HT1080 (cell line): ENCODE measurements at places on chromosomes 4 and X. TPM values are rescaled to one million over a fixed set of nuclear protein-coding genes. Genes with fewer than 3 reads are reported as not detected.

NAA10 gene
- 182 and 213 TPM in 2 replicates for total RNA-seq

HMGB3 gene
- 28.1 and 29.5 TPM in 2 replicates for total RNA-seq

BEX2 gene
- total RNA-seq = 2.0 and 2.9 TPM in 2 replicates

DCLK2 gene
- 3.8 and 5.2 TPM in 2 replicates for total RNA-seq

AWAT2 gene
- total RNA-seq = 0.19 and 0.23 TPM in 2 replicates

SLC10A4 gene
- total RNA-seq = 1.00 and 1.1 TPM in 2 replicates

ANKRD50 gene
- total RNA-seq = 9.8 and 11.8 TPM in 2 replicates

DNA sequence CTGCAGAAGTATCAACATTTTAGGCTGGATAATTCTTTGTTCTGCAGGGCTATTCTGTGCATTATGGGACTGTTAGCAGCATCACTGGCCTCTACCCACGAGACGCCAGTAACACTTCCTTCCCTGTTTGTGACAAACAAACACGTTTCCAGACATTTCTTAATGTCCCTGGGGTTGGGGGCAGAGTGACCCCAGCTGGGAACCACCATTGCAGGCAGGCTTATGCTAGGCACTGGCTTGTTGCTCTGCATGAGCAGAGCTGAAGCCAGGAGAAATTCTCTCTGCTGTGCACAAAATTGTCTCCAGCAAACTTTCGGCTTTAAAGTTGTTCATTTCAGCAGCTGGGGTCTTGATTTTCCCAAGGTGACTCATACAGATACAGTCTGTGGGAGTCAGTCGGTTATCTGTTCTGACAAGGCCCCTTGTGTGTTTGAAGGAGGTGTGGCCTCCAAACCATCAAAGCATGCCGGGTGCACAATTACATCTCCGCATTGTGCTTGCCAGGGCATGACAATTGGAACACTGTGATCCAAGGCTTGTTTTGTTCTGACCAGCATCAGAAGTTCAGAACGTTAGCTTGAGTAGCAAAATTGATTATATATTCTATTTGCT lies 156.4 kb upstream of the BOD1L1 start:
- peak; percentile 18 for DNase-seq

DNA sequence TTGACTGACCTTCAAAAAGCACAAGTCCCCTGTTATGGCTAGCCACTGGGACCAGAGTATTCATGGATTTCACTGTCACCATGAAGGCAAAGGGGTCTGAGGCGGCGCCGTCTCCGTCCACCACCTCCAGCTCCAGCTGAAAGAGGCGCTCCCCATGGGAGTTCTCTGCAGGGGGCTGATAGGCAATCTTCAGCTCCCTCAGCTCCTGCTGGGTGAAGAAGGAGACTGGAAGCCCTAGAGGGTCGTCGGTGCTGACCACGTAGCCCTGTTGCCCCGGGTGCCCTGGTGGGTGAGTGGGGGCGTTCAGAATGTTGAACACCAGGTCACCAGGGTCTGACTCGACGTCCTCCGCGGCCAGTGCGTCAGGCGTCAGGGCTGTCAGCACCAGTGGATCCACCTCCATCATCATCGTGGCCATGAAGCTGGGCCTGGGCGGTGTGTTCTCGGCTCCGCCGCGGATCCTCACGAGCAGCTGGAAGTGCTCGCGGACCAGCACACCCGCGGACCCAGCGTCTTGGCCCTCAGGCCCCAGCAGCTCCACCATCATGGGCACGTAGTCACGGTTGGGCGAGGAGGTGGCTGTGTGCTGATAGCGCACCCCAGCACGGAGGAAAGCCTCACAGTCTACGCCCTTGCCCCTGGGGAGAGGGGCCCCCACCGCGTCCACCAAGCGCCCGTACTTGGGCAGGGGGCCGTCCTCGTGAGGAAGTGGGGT lies 987 bp downstream of the FREM3 start:
- DNase-seq = no peak

- no peak for DNase-seq
Measured at GRCh38 chr4:68905598-68905938, 46.0 kb downstream of the UGT2A3 start.

DNA sequence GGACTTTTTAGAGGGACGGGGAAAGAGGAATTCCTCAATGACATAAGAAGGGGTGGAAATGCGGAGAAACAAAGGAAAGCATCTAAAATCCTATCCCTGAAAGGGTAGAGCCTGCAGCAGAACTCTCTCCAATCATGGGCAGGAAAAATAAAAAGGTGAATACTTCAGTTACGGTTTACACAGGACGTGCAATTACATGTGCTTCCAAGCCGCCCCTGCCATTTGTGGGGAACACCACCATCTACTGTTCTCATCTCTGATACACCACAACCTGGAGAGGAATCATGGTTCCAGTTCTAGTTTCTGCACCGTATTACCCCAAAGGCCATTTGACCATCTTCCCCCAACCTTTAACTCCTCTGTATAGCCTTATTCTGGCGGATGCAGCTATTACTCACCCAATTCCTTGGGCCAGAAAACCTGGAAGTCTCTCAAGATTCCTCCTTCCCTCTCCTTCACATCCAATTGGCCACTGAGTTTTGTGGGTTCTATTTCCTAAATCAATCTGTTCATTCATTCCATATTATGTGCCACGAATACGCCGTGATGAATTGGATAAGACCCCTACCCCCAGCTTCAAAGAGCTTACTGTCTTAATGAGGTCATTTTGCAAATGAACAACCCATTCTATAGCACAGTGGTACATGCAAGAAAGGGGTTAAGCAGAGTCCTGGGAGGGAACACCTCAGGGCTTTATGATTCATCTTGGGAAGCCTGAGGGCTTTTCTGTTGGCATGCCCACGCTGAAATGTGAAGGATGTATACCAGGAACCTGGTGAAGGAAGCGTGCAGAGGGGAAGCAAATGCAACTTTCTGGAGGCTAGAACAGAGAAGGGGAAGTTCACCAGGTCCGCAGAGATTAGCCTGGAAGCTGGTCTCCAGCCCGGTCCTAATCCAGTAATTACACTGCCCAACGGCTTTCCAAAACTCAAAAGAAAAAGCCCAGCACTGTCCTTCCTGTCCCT lies 1.4 kb upstream of the MSL3 start:
- peak; percentile 48 for DNase-seq

DNA sequence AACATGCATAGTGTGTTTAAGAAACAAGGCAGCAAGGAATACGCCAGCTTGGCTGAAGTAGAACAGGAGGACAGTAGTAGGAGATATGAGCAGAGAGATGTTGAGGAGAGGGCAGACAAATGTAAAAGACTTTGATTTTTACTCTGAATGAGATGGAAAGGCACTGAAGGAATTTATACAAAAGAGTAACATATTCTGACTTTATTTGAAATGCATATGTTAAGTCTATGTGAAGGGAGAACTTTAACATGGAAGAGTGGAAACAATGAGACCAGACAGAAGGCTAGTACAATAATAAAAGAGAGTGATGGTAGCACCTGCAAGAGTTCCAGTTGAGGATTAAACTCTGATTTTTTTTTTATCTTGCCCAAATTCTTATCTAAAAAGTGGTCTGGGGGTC lies 176.2 kb upstream of the CENPE start:
- DNase-seq = no peak

DNA sequence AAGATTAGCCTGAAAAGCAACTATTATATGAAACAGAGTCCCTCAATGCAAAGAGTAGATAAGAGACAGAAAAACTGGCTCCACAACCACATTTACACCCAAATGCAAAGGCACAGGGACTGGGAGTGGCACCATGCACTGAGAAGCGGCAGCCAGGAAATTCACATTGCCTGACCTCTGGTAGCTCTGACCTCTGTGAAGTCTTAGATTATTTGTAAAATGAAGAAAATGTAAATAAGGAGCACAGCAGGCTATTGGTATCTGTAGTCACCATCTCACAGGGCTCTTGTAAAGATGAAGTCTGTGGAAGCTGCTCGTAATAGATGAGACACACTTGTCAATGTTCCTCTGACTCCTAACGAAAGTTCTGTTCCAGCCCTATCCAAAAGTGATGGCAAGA lies 69.7 kb downstream of the FAT1 start:
- no peak for DNase-seq

- no peak for DNase-seq
Measured at GRCh38 chr4:150096625-150097024, 18.4 kb downstream of the DCLK2 start.

GRCh38 chrX:132330156-132330729 lies 111.0 kb upstream of the RAP2C start:
- DNase-seq = no peak

GRCh38 chr4:159232465-159233106 lies 129.7 kb downstream of the RAPGEF2 start:
- DNase-seq = no peak

DNA sequence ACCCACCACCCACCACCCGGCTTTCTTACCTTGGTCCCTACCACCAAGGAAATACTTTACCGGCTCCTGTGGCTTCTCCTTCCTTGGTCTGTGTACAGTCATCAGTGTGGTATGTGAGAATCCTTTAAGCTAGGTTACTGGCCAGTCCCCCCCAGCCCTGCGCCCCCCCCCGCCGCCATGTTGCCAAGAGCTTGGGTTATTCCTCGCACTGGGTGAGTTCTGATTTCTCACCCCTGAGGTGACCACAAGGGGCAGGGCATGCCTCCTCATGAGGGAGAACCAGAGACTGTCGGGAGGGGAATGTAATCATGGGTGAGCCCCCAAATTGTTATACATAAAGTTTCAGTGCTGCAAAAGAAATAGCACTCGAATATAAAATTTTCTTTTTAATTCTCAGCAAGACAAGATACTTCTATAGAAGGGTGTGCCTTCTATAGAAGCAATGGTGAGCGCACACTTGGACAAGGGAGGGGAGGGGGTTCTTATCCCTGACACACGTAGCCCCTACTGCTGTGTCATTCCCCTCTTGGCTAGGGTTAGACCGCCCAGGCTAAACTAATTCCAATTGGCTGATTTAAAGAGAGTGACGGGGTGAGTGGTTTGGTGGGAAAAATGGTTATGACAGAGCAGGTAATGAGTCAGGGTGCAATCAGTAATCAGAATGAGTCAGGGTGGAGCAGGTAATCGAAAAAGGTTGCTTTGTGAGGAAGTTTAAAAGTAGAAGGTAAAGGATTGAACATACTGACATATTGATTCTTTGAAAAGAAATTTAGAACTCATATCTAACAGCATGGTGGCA lies 133.2 kb downstream of the KDM6A start:
- DNase-seq = peak; percentile 31

GRCh38 chr4:98245226-98245625 lies 16.0 kb upstream of the RAP1GDS1 start:
- no peak for DNase-seq

GRCh38 chr4:154368060-154368459 lies 123.5 kb downstream of the DCHS2 start:
- DNase-seq = no peak

DNA sequence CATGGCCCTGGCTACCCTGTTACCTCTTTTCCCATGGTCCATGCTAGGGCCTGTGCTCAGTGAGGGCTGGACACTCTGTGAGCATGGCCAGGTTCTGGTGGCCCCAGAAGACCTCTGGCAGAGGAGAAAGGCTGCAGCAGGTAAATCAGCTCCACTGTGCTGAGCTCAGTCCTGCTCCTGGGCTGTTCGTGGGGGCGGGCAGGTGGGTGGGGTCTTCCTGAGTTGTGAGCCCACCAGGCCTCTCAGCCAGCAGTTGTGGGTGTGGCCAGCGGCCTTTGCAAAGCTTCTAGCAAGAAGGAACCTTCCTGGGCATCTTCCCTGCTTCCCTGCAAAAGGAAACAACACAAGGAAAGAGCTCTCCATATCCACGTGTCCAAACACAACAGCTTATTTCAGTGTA lies 85.3 kb upstream of the STX18 start:
- DNase-seq = no peak

GRCh38 chrX:70088751-70089150 lies 26.5 kb downstream of the OTUD6A start:
- DNase-seq = no peak

GRCh38 chr4:184282895-184283654 lies 65.4 kb upstream of the ENPP6 start:
- DNase-seq = no peak

- no peak for DNase-seq
Measured at GRCh38 chrX:154731881-154732280, 19.0 kb downstream of the GAB3 start.

DNA sequence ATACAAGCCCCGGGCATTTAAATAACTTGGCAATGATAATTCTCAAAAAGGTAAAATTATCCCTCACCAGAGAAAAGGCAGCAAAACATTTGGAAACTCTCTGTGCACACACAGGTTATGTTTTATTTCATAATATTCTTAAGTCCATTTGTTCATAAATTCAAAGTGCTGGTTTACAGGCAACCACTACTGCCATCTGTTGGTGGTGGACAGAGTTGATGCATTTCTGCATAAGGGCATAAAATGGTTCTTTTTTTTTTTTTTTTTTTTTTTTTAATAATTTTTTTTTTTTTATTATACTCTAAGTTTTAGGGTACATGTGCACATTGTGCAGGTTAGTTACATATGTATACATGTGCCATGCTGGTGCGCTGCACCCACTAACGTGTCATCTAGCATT lies 31.5 kb upstream of the IL21 start:
- no peak for DNase-seq

DNA sequence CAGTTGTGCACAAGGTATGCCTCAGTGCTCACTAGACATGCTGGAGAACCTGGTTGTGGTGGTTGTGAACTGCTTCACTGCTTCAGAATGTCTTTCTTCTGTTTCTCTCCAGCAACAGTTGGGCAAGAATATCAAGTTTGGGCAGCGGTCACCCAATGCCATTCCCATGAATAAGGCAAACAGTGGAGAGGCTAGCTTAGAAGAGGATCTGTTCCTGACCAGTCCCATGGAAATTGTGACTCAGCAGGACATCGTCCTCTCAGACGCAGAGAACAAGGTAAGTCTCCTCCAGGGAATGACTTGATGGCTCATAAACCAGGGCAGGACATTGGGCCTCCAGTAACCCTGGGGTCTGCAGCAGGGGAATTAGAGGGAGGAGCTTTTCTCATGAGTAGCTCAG lies 79.9 kb downstream of the AASDH start:
- DNase-seq = peak; percentile 46

GRCh38 chrX:153379971-153380581 lies 21.1 kb downstream of the PNMA6E start:
- DNase-seq = no peak

- DNase-seq = no peak
Measured at GRCh38 chrX:48786341-48786800, at the start of gene GATA1. Gene GATA1 (plus strand): TSS chrX:48786590. CDS start chrX:48791110, 4,520 bp downstream.

DNA sequence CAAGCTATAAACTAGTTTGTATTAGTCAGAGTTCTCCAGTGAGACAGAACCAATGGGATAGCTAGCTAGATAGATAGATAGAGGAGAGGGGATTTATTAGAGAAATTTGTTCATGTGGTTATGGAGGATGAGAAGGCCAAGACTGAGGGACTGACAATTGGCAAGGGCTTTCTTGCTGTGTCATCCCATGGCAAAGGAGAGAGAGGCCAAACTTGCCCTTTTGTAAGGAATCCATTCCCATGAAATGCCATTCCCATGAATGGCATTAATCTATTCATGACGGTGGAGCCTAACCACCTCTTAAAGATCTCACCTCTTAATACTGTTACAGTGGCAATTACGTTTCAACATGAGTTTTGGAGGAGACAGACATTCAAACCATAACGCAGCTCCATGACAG lies 58.1 kb downstream of the LINC00632 start:
- peak; percentile 14 for DNase-seq

GRCh38 chrX:51795136-51795535 lies 51.9 kb downstream of the GSPT2 start:
- no peak for DNase-seq

GRCh38 chr4:152264106-152264505 lies 271.8 kb downstream of the FBXW7 start:
- DNase-seq = no peak
